ENCODE measurements at places on chromosomes 12 and 14.

- no peaks in the 10 kb centered on the region for H3K27me3 ChIP-seq
- peak; percentile 39 for DNase-seq
- peaks cover 33% of the 10 kb centered on the region for H3K4me1 ChIP-seq
- H3K36me3 ChIP-seq = no peaks in the 10 kb centered on the region
Observed at GRCh38 chr14:93068711-93069110, 47.0 kb downstream of the ITPK1 start.

GRCh38 chr12:6057700-6058099 is 66.8 kb downstream of the VWF start:
- H3K36me3 ChIP-seq = no peaks in the 10 kb centered on the region
- no peak overlapping the region for H3K27ac ChIP-seq
- peaks cover 4% of the 10 kb centered on the region for H3K27me3 ChIP-seq

DNA sequence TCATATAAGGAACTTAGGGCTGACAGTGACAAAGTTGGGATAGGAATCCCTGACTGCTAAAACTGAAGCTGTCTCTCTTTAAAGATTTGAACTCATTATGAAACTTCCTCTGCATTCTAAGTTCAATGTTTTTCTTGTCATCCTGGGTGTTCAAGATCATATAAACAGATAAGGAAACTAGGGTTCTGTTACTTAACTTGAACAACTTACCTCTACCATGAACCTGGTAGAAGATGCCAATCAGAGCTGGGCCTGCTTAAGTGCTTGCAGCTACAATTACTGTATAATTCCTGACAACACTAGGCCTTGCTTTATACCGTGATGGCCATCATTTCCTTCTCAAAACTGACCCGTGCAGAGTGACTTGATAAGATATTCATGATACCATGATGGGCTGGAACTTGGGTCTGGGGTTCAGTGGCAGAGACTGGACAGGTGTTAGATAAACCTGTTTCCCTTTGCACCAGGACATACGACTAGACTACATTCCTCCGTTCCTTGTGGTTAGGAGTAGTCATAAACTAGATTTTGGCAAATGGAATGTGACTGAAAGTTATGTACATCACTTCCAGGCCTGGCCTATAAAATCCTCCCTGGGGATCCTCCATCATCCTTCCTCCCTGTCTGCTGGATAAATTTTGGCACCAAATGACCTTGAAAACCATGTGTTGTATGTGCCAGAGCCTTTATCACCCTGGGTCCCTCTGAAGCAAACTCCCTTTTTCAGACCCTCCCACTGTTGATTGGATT is 172.2 kb upstream of the PRICKLE1 start:
- H3K4me1 ChIP-seq = peaks cover 34% of the 10 kb centered on the region
- DNase-seq = peak; percentile 77
- no peaks in the 10 kb centered on the region for H3K27me3 ChIP-seq
- H3K36me3 ChIP-seq = no peaks in the 10 kb centered on the region

DNA sequence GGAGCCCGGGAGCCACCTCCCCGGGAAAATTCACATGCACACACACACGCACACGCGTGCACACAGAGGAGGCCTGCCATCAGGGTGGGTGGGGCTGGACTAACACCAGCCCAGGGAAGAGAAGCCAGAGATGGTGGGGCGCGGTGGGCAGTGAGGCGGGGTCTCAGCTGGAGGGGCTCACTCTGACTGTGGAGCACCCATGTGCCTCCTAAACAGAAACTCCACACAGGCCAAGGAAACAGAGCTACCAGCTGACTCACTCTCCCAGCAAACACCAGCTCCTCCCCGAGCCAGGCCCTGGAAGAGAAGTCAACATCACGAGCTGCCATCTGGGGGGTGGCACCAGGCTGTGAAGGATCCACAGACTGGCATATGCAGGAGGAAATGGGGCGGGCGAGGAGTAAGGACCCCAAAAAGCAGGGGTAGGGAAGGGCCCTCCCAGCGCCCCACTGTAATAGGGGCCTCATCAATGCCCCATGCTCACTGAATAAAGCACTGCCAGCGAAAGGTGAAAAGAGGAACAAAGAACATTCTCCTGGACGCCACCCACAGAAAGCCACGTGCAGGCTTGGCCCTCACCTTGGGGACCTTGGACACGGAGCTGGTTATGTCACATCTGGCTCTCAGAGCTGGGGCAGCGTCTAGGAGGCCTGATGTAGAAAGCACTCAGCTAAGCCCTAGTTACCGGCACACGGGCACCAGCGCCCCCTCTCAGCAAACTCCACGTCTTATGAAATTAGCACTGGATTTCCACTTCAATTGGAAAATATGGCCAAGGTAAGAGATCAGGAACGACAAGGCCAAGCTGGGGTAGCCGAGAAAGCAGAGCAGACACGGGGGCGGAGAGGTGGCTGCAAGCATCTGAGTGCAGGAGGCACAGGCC is 8.4 kb upstream of the INF2 start:
- H3K27ac ChIP-seq = peak overlapping the region; percentile 97
- no peaks in the 10 kb centered on the region for H3K36me3 ChIP-seq
- peak; percentile 99 for DNase-seq
- H3K4me1 ChIP-seq = peaks cover 32% of the 10 kb centered on the region

- H3K36me3 ChIP-seq = no peaks in the 10 kb centered on the region
- H3K4me3 ChIP-seq = no peak overlapping the region
- H3K27ac ChIP-seq = no peak overlapping the region
- H3K4me1 ChIP-seq = no peaks in the 10 kb centered on the region
- DNase-seq = peak; percentile 87
Observed at GRCh38 chr14:74401504-74402241, 24.3 kb downstream of the SYNDIG1L start.

GRCh38 chr12:25752710-25753309 is 199.7 kb upstream of the LMNTD1 start:
- no peak for DNase-seq
- no peaks in the 10 kb centered on the region for H3K27me3 ChIP-seq
- no peak overlapping the region for H3K27ac ChIP-seq
- H3K36me3 ChIP-seq = no peaks in the 10 kb centered on the region
- no peak overlapping the region for H3K4me3 ChIP-seq
- H3K4me1 ChIP-seq = no peaks in the 10 kb centered on the region

DNA sequence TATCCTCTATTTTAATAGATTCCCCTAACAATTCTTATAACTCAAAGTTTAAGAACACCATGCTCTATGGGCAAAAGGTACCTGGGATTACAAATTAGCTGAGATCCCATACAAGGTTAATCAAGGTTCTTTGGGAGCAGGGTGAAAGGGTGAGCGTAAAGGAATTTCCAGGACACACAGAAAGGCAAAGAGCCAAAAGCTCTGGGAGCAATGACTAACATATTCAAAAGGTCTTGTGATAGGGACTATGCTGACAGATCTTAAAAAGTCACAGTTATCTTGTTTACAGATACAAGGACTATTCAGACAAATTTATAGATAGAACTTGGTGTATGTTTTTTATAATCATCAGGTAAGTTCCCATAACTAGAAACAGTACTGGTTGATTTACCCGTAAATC is 19.5 kb upstream of the PPFIBP1 start:
- H3K4me3 ChIP-seq = no peak overlapping the region
- DNase-seq = no peak
- peak overlapping the region; percentile 85 for H3K27ac ChIP-seq

GRCh38 chr14:68263563-68264259 is 444.1 kb downstream of the RAD51B start:
- no peak for DNase-seq
- no peak overlapping the region for H3K4me3 ChIP-seq
- no peaks in the 10 kb centered on the region for H3K27me3 ChIP-seq

- DNase-seq = peak; percentile 74
- H3K27ac ChIP-seq = no peak within 1 kb of the TSS
- H3K4me3 ChIP-seq = no peak within 1 kb of the TSS
- peaks cover 63% of the 10 kb centered on the region for H3K27me3 ChIP-seq
Observed at GRCh38 chr12:57479376-57480115, at the start of gene ARHGAP9. ARHGAP9 (minus strand) TSS chr12:57479866; CDS start chr12:57479406, 460 bp downstream.

DNA sequence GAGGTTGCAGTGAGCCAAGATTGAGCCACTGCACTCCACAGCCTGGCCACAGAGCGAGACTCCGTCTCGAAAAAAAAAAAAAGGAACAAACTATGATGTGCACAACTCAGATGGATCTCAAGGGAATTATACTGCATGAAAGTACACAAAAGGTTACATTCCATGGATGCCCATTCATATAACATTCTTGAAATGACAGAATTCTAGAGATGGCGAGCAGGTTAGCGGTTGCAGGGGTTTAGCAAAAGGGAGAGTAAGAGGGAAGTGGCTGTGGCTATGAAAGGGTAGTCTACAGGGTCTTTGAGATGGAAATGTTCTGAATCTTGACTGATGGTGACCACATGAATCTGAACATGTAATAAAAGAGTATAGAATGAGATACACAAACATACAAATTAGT is 49.7 kb downstream of the CKB start:
- no peak overlapping the region for H3K4me3 ChIP-seq
- H3K36me3 ChIP-seq = peaks cover 74% of the 10 kb centered on the region
- DNase-seq = no peak
- H3K27me3 ChIP-seq = no peaks in the 10 kb centered on the region
- no peak overlapping the region for H3K27ac ChIP-seq

- peaks cover 84% of the 10 kb centered on the region for H3K4me1 ChIP-seq
- peaks cover 10% of the 10 kb centered on the region for H3K36me3 ChIP-seq
- no peaks in the 10 kb centered on the region for H3K27me3 ChIP-seq
- peak overlapping the region; percentile 59 for H3K4me3 ChIP-seq
Observed at GRCh38 chr12:47813511-47814196, 6.0 kb downstream of the HDAC7 start.

DNA sequence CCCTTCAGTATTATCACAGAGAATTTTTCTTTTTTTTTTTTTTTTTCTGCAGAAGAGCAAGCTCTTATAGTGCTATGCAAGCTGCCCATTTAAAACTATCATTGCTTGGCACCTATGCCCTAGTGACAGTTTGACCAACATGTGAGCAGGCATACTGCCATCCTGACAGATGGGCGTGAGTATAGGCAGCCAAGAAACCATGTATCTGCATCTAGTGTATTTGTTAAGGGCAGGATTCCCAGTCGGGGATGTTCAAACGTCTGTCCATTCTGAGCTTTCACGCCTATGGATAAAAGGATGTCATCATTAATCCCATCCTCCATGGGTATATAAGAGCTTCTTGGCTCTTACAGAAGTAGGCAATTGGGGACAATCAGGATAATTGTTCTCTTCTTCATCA is 8.8 kb downstream of the VRK1 start:
- H3K4me1 ChIP-seq = no peaks in the 10 kb centered on the region
- H3K27ac ChIP-seq = no peak overlapping the region
- no peak for DNase-seq
- H3K36me3 ChIP-seq = no peaks in the 10 kb centered on the region
- no peaks in the 10 kb centered on the region for H3K27me3 ChIP-seq
- H3K4me3 ChIP-seq = no peak overlapping the region

DNA sequence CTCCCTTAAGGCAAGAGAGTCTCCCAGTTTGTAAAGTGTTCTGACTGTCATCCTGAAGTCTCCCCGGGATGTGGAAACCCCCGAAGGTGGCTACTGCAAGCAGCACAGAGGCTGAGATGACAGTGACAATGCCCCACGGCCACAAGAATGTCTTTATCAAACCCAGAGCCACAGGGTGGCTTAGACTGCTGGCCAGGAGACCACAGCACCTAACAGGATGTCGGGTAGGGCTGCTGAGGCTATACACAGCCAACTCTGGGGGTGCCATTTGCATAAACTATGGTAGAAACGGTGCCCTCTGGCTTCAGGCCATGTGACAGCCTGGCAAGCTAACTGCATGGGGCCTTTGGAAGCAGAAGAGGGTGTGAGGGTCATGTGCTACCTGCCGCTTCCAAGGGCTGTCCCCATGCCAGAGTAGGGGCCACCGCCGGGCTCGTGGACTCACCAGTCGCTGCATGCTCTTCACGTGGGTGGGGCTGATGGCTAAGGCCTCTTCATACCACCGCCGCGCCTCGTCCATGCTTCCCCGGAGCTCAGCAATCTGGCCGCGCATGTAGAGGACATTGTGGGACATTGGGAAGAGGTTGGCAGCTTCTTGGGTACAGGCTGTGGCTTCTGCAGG is 180.9 kb downstream of the CALM1 start:
- no peaks in the 10 kb centered on the region for H3K27me3 ChIP-seq
- peak; percentile 65 for DNase-seq
- H3K36me3 ChIP-seq = no peaks in the 10 kb centered on the region
- no peak overlapping the region for H3K27ac ChIP-seq
- H3K4me3 ChIP-seq = no peak overlapping the region
- peaks cover 16% of the 10 kb centered on the region for H3K4me1 ChIP-seq

DNA sequence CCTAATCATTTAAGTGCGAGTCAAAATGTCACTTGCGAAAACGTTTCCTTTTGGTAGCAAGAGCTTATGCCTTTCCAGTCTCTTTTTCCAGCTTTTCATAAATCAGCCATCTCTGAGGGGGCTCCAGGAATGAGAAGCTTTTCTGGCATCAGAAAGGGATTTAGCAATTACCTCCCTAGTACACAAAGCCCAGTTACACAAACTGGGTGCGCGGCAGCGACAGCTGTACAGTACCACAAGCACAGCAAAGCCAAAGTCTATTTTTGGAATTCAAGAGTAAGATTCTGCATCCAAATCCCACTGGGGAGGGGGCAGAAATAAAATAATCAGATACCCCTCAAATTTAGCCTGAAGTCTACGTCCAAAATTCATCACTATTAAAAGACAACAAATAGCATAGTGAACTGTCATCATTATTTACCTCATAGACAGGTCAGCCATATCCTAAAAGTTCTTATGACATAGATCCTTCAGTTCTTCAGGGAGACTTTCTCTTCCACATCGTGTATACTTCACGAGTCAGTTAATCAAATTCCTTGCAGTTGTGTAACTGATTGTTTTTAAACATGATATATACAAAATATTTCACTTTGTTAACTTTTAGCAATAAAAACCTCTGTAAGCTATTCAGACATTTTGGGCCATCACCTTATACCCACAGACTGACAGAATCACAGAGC is 150.8 kb downstream of the TTC7B start:
- no peaks in the 10 kb centered on the region for H3K4me1 ChIP-seq
- no peak for DNase-seq
- no peaks in the 10 kb centered on the region for H3K36me3 ChIP-seq
- no peak overlapping the region for H3K27ac ChIP-seq

DNA sequence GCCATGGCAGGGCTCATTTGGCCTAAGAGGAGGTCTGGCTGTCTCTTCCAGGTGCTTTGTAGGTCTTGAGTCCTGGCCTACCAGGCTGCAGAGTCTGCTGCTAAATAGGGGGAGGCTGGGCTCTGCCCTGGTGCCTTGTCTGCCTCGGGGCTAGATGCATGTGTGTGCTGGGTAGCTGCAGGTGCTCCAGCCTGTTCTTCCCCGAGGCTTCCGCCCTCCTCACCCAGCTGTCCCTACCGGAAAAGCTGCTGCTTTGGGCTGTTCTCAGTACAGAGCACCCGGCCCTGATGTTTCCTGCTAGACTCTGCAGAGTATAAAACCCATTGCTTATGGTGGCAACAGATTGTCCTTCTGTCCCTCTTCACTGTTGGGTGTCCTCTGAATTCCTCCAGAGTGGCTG is 37.7 kb downstream of the RAB35 start:
- H3K27me3 ChIP-seq = peaks cover 25% of the 10 kb centered on the region
- DNase-seq = no peak
- H3K27ac ChIP-seq = no peak overlapping the region
- H3K4me1 ChIP-seq = no peaks in the 10 kb centered on the region
- no peaks in the 10 kb centered on the region for H3K36me3 ChIP-seq

Data from osteoblast (primary cell).